Ascending aorta (tissue), 2 donors: ENCODE measurements at places on chromosomes 11 and 22. TPM values are rescaled to one million over a fixed set of nuclear protein-coding genes. Genes with fewer than 3 reads are reported as not detected.

DNA sequence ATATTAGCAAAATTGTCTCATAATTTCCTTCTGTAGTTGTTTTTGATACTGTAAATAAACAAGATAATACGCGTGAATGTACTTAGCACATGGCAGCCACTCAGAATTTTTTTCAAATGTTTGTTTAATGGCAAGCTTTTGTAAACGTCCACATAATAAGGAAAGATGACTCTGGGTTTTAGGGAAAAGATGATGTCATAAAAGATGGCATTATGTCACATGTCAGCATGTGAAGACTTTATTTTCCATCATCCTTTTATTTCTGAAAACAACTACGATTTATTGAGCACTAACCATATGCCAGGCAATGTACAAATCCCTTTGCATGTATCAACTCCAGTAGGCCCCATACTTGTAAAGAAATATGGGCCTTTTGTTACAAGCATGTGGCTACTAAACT, 139.9 kb downstream of the C11orf91 start:
- no peak for DNase-seq

GRCh38 chr11:4560467-4560866, 15.5 kb downstream of the OR52M1 start:
- DNase-seq, result no peak

DNA sequence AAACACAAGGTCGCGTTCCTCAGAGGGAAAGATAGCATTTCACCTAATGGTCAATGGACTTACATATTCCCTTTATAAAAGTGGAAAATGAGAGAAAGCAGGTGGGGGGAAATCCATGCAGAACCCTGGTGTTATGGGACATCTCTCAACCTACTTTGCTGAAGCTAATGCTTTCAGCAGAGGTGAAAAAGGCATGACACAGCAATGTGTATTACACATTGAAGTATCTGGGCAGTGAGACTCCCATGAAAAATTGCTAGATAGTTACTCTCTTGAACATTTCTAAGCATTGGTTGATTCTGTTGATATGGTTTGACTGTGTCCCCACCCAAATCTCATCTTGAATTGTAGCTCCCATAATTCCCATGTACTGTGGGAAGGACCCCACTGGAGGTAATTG, 60.0 kb upstream of the PICALM start:
- no peak for DNase-seq

GRCh38 chr11:119940401-119940976, 197.4 kb downstream of the TRIM29 start:
- no peak for DNase-seq

Gene GLB1L2
- total RNA-seq, result 1.7 TPM

GRCh38 chr11:133906241-133906640, 50.5 kb downstream of the IGSF9B start:
- DNase-seq, result no peak

DNA sequence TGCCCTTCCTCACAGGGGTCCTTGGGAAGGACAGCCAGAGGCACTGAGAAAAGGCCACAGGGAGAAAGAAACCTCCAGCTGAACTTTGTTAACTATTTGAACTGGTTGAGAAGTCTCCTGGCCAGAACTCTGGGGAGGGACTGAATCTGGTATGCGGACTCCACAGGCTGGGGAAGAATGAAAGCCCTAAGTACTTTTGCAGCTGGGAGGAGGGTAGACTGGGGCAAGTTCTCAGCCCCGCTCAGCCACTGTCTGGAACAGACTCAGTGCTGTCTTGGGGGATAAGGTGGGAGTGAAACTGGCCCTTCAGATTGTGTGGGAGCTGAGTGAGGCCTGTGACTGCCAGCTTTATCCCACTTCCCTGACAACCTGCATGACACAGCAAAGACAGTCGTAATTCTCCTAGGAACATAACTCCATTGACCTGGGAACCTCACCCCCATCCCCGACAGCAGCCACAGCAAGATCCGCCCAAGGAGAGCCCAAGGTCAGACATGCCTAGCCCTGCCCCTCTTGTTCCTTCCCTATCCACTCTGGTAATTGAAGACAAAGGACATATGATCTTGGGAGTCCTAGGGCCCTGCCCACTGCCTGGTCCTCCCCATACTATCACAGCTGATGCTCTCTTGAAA, 475.1 kb upstream of the CNTN5 start:
- DNase-seq, result no peak

GRCh38 chr11:134663506-134664313, 251.7 kb upstream of the B3GAT1 start:
- no peak for DNase-seq

Gene ZNF214
- total RNA-seq, result not detected
